ENCODE measurements at places on chromosomes 2 and 18.

DNA sequence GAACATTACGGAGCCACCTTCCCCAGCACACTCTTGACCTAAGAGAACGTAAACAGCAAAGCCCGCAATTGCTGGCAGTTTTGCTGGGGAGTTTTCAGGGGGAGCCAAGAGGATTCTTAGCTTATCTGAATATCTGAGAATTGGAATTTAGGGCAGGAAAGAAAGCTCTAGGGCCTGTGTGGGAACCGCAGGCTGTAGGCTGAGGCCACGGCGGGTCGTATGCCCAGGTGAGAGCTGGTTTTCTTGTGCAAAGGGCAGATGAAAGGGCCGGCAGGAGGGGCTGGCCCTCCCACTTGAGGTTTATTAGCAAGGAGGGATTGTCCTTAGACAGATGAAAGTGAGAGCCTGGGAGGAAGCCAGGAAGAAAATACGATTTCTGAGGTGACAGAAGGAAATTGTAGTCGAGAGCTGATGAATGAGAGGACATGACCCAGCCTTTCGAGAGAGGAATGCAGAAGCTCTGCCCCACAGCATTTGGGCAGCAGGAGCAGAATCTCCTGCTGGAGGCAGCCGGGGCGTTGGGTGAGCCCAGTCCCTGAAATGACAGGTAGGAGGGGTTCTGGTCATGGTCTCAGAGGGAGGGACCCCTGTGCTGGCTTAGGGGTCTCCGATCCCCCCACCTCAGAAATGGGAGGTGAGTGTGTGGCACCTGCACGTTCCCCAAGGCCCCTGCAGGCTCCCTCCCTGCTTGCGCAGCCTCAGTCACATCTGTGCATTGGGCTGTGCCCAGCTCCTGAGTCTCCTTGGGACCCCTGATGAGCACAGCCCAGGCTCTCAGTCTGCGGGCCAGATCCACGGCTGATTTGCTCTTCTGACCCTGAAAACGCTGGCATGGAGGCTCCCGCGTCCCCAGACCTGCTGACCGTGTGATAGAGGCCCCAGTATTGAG is 61.1 kb downstream of the CABLES1 start:
- DNase-seq, result no peak

DNA sequence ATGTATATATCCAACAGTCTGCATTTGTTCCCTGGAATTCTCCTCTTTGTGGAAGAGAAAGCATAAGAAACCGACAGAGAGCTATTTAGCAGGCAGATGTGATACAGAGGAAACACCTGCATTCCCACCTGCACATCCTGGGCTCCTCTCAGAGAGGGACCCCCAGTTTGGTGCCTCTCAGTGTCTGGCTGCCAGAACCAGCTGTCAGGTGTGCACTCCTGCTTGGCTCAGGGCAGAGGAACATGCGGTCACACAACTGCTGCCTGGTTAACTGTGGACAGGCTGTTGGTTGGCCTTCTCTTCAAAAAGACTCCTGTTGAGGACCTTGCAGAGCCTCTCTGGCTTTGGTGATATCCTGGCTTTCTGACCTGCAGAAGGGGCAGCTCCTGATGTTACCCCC is 54.6 kb downstream of the ITGB6 start:
- DNase-seq, result no peak

DNA sequence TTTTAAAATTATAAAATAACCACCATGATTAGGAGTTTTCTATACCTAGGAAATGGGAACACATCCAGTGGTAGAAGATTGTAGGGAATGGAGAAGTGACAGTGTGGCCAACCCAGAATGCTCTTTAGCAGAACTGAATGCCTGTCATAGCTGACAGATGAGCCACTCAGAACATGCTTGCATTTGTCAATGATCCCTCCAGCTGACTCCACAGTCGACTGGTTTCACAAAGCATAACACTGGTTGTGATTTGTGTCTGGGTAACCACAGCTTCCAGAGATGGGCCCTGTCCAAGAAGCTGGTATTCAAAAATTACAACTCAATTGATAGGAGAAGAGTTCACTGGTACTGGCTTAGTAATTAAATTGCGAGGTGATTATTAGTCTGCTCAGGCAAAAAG is 9.0 kb upstream of the CTIF start:
- no peak for DNase-seq

DNA sequence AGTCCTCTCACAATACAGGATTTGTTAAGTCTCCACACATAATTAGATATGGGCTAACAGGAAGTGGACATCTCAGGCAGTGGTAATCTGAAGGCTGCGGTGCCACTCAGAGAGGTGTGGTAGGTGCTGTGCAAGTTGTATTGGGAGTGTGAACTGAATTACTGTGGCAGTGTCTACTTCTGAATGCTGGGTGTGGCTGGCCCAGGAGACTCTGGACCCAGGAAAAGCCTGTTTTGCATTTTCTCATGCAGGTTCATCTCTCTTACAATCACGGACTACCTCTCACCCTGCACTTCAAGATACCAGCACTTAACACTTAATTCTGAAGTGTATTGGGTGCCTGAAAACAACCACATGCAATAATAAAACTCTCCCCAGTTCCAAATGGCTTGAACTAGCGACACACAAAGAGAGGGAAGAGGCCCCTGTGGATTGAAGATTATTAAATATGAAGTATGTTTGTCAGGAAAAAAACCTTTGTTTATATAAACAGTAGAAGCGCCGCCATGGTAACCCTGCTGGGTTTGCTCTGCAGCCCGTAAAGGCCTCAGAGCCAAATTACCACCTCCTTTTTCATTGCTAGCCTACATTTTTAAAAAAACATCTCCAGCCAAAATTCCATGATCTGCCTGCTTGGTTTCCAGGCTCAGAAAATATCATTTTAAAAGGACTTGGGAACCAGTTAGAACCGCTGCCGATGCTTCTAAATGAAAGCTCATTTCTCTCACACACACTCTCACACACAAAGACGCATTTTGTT is 77.5 kb downstream of the GFPT1 start:
- no peak for DNase-seq

DNA sequence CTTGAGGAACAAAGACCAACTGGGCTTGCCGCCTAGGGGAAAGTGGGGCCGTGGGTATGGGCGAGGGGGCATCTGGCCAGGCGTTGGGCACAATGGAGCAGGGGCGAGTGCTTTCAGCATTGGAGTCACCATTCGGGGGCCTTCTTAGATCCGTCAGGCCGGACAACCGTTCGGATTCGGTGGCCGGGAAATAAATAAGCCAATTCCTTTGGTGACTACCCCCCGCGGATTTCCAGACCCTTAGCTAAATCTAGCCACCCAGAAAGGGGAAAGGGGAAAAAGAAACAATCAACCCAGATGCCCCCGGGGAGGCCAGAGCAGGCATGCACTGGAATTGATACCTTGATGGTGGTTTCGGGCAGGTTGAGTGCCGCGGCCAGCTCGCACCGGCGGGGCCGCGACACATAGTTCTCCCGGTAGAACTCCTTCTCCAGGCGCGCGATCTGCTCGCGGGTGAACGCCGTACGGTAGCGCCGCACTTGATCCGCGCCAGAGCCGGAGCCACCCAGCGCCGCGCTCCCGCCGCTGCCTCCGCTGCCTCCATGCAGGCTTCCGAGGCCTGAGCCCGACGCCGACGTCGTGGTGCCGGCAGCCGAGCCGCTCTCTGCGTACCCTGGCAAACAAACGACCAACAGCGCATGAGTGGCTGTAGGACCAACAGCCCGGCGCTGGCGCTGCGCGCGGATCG is 1.8 kb downstream of the EVX2 start:
- DNase-seq, result no peak

GRCh38 chr2:170905864-170906263 is 23.2 kb upstream of the GORASP2 start:
- DNase-seq, result no peak

DNA sequence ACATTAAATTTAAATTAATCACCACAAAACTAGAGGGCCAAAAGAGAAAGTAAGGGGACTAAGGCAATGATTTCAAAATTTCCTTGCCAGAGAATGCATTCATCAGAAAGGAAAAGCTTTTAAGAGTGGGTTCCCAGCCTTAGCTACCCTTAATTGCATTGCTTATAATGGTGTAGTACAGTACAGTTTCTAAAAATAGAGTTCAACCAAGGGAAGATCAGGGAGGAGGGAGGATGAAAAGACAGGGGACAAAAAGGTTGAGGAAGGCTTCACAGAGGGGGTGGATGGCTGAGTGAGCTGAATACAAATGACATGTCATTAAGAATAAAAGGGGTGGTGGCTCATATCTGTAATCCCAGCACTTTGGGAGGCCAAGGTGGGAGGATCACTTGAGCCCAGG is 119.9 kb downstream of the RBMS1 start:
- DNase-seq, result no peak

DNA sequence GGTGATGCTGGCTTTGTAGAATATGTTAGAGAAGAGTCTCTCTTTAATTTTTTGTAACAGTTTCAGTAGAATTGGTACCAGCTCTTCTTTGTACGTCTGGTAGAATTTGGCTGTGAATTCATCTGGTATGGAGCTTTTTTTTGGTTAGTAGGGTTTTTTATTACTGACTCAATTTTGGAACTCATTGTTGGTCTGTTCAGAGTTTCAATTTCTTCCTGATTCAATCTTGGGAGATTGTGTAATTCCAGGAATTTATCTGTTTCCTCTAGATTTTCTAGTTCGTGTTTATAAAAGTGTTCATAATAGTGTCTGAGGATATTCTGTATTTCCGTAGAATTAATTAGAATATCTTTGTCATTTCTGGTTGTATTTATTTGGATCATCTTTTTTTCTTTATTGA is 943.5 kb downstream of the TRIB2 start:
- no peak for DNase-seq

DNA sequence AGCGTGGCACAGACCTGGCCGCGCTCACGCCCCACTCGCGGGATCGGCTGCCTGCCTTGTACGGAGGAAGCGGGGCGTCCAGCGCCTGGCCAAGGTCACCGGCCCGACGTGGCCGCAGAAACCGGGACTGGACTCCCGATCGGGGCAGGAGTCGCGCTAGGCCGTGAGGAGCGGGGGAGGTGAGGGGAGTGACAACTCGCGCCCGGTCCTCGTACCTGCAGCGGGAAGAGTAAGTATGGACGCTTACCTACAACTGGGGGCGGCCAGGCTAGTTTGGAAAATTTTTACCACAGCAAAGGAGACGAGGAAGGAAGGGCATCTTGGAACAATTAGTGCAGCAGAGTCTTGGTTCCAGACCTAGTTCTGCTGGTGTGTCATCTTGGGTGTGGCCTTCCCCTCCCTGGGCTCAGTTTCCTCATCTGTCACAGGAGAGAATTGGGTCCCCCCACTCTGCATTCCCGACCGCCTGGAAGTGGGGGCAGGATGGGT is 693 bp downstream of the UBE2F start:
- no peak for DNase-seq

- DNase-seq, result no peak
These were observed 170.3 kb upstream of the MAP2 start for GRCh38 chr2:209253544-209253943.

GRCh38 chr2:235850289-235850688 is 317.9 kb downstream of the GBX2 start:
- DNase-seq, result no peak

GRCh38 chr18:49677762-49678413 is 116.0 kb downstream of the LIPG start:
- DNase-seq, result no peak

DNA sequence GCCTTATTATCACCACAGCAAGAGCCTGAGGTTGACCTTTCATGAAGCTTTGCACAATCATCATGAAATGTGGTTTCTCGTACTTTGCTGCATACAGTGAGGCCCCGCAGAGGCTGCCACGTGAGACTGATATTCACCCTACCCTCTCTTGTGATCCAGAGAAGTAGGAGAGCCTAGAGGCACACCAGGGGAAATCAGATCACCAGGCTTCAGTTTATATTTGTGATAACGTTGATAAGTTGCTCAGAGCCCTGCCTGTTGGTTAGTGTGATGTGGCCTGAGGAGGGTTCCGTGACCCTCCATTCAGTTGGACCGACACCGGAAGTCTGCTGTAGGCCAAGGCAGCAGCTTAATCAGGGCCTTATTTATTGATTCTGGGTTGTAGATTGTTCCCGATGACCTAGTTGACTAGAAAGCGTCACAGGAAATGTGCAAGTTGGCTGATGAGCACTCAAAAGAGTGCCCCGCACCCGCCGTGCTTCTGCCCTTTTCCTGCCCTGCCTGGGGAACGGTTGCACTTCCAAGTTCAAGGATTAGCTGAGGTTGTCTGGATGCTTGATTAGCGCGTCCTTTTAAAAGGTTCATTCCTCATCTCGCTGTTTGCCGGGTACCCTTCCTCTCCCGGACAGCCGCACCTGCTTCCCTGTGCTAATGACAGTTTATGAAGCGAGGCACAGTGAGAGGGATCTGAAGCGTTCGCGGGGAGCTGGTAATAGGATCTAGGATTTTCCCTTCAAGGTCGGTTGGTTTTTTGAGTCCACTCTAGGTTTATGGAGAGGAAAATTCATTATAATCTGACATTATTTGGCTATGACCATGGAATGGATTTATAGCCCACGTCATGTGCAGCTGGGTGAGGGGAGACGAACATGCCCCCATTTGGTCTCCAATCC is 146.4 kb downstream of the SH3RF3 start:
- no peak for DNase-seq

- DNase-seq, result no peak
These were observed 10.6 kb downstream of the ZFP36L2 start for GRCh38 chr2:43215673-43216255.

- DNase-seq, result no peak
These were observed 5.8 kb downstream of the TET3 start for GRCh38 chr2:73990531-73990930.

DNA sequence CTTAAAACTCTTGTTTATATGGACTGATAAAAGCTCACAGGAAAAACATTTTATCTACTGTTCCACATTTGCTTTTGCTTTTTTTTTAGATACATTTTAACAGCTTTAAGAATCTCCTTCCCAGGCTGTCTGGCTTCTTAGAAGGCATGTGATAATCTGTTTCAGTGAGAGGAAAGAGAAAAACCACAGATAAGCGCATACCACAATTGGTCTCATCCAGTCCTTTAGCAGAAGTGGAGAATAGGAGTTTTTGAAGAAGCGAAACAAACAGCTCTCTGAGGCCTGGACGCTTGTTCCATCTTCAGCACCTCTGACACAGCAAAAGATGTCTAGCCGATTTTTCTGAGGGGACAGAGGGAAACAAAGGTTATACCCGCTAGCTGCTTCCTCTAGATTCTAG is 37.6 kb downstream of the RMC1 start:
- DNase-seq, result no peak

DNA sequence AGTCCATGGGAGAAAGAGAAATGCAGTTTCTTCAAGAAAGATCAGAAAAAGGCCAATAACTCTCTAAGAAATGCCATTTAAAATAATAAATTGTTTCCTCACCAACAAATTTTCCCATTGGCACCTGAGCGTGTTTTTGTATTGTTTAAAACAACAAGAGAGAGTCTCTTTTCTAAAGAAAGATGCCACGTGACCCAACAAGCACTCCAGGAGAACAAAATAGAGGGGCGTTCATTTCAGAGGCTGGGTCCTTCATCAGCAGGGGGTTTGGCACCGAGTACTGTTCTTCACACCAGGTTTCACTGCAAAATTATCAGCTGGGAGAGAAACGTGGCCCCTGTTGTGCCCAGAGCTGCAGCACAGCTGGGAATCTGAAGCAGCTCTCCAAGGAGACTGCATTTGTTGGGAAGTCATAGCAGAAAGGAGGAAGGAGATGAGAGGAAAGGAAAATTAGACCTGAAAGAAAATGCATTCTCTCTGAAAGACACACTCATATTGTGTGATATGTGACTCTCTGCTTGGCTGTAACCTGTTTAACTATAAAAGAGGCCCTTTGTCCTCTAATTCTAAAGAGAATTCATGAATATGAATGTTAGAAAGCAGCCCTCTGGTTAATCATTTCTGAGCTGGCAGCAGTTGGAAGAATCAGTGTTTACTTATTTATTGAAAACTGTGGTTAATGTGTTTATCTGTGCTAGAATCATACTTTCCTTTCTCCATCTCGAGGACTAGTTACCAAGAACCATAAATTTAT is 205.3 kb upstream of the CDH20 start:
- no peak for DNase-seq
